M059J (cell line): ENCODE measurements at places on chromosomes 7 and 10.

DNA sequence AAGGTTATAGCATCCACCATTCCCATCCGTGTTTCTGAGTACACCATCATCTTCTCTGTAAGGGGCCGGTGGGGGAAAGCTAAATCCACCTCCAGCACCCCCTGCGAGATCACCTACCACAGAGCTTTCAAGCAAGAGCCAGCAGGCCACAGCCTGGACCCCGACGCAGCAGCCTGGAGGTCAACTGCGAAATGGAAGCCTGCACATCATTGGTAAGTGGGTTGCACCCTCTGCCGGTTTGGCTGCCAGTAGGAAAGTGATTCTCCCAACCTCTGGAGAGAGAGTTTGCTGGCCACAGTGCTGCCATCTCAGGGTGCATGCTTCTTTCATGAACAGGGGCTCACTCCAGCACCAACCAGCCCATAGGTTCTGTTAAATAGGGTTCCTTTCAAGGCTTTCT, 81.7 kb downstream of the WIPF3 start:
- no peak for DNase-seq

- no peak for DNase-seq
Measured at GRCh38 chr7:30980194-30980593, 16.4 kb downstream of the GHRHR start.

DNA sequence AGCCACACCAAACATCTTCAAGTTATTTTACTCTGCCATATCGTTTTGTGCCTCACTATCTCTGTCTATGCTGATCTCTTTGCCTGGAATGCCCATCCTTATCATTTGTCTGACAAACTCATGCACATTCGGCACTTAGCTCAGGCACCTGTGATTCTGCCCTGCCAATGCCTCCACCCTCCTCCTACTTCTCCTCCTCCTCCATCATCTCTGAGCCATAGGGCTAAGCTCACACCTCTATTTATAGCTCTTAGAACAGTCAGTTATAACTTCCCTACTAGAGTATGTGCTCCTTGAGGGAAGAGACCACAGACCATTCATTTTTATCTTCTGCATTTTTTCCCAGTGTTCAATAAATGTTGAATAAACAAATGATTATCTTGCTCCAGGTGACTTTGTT, 51.2 kb upstream of the CDK13 start:
- no peak for DNase-seq

GRCh38 chr10:69885379-69886013, 83.8 kb downstream of the COL13A1 start:
- DNase-seq = no peak

DNA sequence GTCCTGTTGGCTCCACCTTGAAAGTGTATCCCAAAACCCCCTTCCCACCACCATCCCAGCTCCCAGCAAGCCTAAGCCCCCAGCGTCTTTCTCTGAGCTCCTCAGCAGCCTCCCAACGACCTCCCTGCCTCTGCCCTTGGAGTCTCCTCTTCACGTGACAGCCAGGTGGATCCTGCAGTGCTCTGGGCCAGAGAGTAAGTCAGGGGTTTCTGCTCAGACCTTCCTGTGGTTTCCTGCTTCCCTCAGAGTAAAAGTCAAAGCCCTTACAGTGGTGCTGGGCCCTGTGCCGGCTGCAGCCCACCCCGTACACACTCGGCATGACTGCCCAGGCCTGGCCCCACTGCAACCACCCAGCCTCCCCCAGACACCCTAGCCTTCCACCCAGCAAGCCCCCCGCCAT, 51.9 kb downstream of the OAT start:
- no peak for DNase-seq

- peak; percentile 58 for DNase-seq
Measured at GRCh38 chr10:109902992-109903947, 20.0 kb downstream of the XPNPEP1 start.

GRCh38 chr10:94085766-94086437, 92.2 kb downstream of the PLCE1 start:
- DNase-seq = no peak

GRCh38 chr7:14095233-14095950, 105.9 kb upstream of the ETV1 start:
- no peak for DNase-seq

DNA sequence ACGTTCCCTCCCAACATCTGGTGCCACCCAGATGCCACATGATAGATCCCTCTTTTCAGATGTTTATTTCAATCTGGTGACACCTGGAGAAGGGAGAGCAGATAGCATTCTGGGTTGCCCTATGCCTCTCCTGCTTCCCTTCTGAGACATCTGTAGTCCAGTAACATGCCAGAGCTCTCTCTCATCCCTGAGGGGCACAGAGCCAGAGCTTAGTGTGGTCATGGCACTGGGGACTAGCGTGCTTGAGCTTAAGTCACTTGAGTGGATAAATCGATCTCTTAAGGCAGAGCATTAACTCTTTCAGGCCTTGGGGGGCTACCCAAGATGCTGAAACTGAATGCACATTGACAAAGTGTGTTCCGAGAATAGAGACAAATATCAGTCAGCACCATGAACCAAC, 47.9 kb downstream of the WNT2 start:
- no peak for DNase-seq

DNA sequence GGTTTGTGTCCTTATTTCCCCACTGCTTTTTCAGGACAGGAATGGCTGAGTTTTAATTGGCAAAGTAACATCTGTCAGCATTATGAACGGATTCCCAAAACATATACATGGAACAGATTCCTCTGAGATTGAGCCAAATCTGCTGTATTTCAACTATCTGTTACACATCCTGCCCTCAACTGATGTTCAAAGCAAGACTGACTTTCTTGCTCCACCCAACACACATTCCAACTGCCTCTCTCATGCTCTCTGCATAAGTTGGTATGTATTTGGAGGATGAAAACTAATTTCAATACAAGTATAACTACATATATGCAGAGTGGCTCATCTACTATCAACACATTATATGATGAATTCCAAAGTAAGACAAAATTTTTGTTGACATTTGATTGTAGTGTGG, 342.2 kb downstream of the GATA3 start:
- DNase-seq = no peak

GRCh38 chr7:83708531-83708930, 59.6 kb upstream of the SEMA3E start:
- DNase-seq = no peak

- DNase-seq = no peak
Measured at GRCh38 chr7:45053401-45053800, 35.4 kb downstream of the NACAD start.

DNA sequence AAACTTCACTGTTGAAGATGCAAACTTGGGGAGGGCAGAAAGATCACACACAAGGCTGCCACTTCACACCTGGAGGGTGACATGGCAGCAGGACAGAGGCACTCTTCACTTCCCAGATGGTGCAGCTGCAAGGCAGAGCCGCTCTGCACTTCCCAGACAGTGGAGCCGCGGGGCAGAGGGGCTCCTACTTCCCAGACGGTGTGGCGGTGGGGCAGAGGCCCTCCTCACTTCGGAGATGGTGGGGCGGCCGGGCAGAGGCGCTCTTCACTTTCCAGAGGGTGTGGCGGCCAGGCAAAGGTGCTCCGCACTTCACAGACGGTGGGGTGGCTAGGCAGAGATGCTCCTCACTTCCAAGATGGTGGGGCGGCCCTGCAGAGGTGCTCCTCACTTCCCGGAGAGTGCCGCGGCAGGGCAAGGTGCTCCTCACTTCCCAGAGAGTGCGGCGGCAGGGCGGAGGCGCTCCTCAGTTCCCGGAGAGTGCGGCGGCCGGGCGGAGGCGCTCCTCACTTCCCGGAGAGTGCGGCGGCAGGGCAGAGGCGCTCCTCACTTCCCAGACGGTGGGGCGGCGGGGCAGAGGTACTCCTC, 58.3 kb upstream of the PPP1R9A start:
- no peak for DNase-seq

- peak; percentile 84 for DNase-seq
Measured at GRCh38 chr7:111931016-111931517, 275.1 kb downstream of the DOCK4 start.

DNA sequence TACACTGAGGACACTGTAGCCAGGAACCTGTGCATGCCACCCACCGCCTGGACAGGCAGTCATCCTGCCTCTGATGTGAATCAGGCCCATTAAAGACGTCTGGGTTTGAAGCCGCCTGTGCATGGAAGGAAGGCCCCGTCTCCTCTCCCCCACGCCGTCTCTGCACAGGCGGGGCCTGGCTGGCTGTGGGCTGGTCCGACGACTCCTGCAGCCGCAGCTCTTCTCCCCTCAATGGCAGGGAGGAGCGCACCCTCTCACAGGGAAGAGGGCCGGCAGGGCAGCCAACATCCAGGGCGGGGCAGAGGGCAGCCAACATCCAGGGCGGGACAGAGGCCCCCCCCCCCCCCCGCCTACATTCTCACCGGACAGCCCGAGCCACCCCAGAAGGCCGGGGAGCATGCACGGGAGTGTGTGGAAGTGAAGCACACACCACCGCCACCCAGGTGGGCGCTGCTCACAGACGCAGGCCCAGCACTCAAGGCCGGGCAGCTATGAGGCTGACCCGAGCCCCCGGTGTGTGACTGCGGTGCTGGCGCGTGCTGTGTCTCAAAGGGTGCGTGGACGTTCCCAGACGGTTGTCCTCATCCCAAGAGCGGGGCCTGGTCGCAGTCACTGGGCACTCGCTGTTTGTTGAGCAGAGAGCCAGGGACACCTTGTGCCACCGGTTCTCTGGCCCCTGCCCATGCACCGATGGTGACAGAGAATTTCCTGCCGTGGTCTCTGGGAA, 19.1 kb downstream of the DPYSL4 start:
- DNase-seq = no peak

- no peak for DNase-seq
Measured at GRCh38 chr10:77969114-77969513, 42.6 kb upstream of the DLG5 start.

GRCh38 chr10:95628786-95629185, 27.7 kb downstream of the ALDH18A1 start:
- DNase-seq = peak; percentile 56

- DNase-seq = no peak
Measured at GRCh38 chr10:130952086-130952485, 359.4 kb downstream of the TCERG1L start.

DNA sequence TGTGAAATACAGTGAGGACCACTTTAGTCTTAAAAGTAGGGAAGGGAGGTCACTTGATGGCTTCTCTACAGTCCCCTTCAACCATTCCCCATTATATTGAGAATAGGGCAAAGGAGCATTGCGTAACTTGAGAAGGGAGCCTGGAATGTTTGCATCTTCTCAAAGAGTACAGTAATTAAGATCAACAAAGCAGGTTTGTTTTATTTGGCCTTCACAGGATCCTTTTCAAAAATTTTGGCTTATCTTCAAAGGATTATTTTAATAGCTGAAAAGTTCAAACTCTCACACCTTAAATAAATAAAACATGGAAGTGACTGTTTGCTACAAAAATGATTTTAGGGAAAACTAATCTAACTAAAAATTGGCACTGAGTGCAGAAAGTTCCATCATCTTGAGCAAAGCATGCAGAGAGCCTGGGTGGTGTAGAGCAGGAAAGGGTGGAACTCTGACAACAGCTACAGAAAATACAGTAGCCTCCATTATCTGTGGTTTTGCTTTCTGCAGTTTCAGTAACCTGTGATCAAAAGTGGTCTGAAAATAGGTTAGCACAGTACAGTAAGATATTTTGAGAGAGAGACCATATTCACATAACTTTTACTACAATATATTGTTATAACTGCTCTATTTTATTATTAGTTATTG, 214.0 kb downstream of the MDFIC start:
- DNase-seq = no peak

- no peak for DNase-seq
Measured at GRCh38 chr7:48301201-48301600, 129.9 kb downstream of the ABCA13 start.

DNA sequence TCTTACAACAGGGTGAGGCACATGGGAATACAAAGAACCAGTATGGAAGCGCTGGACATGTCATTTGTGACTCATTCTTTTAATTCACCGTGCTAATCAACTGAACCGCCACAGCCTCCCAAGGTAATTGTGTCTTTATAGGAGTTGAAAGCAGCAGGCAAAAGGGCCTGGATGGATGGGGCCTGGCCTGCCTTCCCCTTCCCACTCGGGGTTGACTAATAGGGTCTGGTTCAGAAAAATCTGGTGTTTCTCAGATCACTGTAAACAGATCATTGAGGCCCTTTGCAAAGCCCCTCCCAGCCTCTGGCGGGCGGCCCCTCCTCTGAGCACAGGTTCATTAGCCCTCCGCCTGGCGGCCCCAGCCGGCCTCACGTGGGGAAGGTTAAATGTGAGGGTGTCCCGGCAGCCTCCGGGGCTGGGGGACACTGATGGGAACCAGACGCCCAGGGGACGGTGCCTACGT, 100.8 kb downstream of the EBF3 start:
- DNase-seq = no peak

DNA sequence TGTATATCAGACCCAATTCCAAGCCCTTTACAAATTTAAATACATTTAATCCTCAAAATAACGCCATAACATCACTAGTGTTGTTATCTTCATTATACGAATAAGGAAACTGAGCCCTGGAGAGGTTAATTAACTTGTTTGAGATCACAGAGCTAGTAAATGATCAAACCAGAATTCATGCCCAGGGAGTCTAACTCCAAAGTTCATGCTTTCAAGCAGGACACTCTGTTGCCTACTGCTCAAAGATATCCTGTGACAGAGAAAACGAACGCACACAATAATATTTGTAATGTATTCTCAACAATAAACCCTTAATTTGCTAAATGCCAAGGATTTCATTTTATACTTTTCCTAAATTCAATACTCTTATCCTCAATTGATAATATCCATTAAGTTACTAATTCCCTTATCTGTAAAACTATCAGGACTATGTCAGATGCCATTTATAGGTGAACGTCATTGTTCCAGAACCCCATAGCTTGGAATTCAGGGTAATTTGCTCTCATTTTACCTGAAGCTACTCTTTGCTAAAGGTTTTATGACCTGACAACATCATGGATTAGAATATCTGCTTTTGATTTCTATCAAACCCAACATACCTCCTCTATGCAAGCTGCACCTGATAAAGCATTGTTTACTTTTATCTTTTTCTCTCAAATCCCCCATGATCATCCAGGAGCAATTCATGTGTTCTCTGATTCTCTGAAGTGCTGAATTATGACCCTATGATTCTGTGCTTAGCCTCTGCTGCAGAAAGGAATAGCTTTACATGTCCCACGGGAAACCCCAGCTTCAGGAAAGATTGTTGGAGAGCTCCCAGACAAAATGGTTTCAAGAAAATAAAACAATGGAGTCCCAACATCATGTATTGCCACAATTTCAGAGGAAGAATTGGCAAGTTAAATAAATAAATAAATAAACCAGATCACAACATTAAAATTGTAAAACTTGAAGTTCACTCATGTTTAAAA, 150.2 kb upstream of the CDK1 start:
- no peak for DNase-seq
